ENCODE measurements at places on chromosomes 6 and 20.

DNA sequence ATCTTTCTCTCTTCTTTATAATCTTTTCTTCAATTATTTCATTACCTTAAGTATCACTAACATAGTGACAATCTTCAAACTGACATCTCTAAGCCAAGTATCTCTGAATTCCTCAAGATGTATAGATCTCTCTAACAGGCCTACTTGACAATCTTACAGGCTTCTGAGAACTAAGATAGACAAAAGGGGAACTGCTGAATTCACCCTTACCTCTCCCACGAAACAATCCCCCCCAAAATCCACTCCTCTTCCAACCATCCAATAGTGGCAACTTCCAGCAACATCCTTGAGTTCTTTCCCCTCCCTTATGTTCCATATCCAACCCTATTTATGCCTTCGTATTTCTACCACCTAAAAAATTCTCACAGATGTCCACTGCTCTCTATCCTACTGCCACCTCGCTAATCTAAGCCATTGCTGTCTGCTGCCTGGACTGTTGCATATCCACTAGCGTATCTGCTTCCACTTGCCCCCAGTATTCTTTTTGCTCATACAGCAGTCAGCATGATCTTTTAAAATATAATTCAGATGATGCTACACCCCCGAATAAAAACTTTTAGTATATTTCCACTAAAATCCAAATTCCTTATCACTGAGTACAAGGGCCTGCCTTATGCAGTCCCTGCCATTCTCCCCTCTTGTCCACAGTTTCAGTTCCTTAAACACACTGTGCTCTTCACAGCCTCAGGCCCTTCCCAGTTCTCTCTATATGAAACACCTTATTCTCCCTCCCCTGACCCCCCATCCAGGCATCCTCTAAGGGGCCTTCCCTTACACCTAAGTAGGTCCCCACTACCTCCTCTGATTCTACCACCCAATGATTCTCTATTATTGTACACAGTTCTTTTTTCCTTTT is 8.0 kb downstream of the REPS1 start:
- no peak for DNase-seq

- no peak for DNase-seq
Measured at GRCh38 chr20:1440024-1440423, 26.6 kb downstream of the NSFL1C start.

GRCh38 chr6:393391-394221 is 2.1 kb downstream of the IRF4 start:
- no peak for DNase-seq

- no peak for DNase-seq
Measured at GRCh38 chr20:17799575-17800227, 99.9 kb downstream of the BANF2 start.

GRCh38 chr6:48041894-48042293 is 69.1 kb downstream of the PTCHD4 start:
- no peak for DNase-seq

DNA sequence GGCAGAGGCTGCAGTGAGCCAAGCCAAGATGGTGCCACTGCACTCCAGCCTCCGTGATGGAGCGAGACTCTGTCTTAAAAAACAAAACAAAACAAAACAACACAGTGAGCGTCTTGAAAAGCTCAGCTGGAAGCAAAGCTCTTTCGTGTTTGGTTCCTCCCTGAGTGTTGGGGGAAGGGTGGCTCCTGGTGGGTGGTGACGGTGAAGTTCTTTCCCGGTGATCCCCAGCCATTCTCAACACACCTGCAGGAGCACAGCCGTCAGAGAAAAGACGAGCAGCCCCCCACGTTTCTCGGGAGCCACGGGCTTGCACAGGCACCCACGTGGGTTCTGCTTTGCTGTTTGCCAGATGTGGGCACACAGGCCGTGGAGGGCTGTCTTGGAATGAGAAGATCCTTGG is 3.2 kb downstream of the BHLHE23 start:
- DNase-seq: no peak

DNA sequence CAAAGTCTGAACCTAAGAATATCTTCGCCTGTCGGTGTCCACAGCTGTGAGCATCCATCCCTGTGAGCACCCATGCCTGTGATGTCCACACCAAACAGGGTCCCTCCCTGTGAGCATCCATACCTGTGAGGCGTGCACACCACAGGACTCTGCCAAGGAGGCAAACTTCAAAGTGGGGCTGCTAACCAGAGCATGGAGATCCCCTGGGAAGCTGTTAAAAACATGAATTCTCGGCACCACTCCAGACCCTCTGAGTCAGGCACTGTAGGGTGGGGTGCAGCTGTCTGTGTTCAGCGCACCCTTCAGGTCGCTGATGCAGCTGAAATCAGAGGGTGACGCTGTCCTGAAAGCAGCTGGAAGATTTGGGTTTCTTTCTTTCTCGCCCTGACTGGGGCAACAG is 85.4 kb upstream of the NXT1 start:
- no peak for DNase-seq

GRCh38 chr6:170024940-170025339 is 265.9 kb downstream of the DLL1 start:
- DNase-seq: no peak

GRCh38 chr6:109001291-109001894 is 93.3 kb downstream of the SESN1 start:
- DNase-seq: no peak
